ENCODE measurements at places on chromosomes 1 and 21.
A peak's percentile ranks its signal among the peaks of the same experiment; 100 is the strongest.

DNA sequence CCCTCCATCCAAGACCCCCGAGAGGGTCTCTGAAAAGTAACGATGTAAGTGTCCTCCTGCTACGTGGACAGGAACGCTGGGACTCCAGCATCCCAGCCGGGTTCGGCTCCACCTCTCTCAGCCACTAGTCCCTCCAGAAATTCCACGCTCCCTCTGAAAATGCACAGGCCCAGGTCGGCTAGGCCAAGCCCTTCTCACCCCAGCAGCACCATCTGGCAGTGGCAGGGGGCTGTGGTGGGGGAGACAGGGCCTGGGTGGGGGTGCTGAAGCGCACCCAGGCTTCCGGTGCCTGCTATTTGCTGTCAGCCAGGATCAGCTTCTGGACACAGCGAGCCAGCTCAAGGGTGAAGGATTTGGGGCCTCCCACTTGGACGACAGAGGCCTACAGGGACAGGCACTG, 73.3 kb downstream of the ARHGEF16 start:
- DNase-seq: no peak

DNA sequence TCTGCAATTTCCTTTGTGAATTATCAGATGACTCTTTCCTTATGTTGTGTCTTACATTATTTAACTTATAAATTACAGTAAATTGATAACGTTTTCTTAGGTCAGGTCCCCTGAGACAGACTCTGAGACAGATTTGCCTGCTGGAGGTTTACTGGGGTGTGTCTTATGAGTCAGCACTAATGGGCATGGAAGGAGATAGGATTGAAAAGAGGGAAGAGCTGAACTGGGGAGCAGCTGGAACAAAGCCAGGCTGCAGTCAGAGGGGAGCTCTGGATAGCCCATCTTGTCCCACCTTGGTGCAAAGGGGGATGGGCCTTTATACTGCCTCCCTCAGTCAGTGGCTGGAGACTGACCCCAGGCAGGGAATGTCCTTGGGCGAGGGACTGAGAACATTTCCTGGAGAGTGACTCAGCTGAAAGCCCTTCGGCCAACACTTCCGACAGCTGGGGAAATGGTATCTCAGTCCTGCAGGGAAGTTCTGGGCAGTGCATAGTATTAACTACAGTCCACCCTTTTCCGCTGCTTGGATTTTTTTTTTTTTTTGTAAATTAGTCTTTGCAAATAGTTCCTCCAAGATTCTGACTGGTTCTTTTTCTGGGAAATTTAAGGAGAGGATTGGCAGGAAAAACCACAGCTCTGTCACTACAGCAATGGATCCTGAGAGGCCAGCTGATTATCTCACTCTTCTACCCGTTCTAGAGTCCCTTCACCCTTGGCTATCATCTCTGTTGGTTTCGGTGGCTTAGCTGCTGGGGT, 39.1 kb upstream of the CDC42BPA start:
- DNase-seq: no peak

- peak; percentile 58 for DNase-seq
Observed at GRCh38 chr1:181189691-181190363, 101.3 kb downstream of the IER5 start.

DNA sequence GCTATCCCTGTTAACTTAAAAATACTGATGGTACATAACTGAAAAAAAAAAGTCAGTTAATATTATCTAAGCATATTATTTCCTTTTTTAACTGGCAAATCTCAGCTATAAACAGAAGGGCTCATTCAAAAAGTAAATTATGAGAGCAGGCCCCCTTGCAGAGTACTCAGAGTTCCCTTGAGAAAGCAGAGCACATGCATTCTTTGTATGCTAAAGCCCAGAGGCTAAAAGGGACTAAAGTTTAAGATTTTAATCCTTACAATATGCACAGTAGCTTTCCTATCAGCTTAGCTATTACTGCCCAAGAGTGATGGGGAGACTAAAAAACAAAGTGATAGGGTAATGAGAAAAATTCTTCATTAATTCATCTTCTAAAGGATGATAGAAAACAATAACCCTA, 18.5 kb downstream of the SLC16A1 start:
- DNase-seq: no peak

GRCh38 chr1:117795190-117795589, 134.2 kb downstream of the GDAP2 start:
- no peak for DNase-seq

DNA sequence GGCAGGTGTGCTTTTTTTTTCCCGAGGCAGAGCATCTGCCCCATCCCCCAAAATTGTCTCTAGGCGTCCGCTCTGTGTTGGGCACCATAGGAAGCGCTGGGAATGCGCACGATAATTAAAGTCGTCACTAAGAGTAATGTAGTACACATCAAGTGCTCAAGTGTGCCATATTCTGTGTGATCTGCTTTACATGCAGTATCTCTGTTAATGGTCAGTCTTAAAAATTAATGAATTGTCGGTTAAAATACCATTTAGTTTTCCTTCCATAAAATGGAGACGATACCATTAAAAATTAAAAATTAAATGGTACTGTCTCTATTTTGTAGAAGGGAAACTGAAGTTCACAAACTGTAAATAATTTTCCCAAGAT, 544 bp upstream of the CCT8 start:
- DNase-seq: no peak

DNA sequence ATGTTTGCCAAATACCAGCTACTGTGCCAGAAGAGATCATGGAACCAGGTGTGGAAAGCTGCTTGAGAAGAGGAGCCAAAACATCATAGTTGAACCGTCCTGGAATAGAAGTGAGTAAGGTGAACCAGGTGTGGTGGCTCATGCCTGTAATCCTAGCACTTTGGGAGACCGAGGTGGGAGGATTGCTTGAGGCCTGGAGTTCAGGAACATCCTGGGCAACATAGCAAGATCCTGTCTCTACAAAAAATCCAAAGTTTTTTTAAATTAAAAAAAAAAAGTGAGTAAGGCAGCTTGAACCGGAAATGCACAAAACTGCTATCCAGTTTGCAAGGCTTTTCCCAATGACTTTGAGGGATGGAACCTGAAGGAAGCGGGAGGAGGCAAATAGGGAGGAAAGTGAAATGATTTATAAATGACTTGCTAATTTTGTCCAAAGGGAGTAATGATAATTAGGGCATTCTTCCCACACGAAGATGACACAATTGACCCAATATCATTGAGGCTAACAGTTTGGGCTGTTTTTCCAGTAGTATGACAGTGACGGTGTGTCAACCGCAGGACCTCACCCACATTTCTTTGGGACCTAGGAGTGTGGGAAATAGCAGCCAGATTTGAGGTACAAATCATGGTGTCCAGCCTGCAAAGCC, 1.5 kb upstream of the CNN3 start:
- no peak for DNase-seq

DNA sequence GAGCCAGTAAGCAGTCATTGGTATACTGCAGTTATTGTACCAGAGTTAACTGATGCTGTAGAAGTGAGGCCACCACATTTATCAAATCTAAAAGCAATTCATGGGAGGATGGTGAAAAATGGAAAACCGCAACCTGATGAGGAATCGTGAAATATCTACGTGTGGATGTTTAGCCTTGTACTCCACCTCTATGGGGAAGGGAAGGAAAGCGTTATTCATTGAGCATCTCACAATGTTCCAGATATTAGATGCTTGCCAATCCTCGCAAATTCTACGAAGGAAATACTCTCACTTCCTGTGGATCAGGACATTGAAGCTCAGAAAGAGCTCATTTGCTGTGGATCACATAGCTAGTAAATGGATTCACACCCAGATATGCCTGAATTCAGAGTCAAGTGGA, 77.3 kb downstream of the LRRC8D start:
- DNase-seq: no peak

GRCh38 chr1:40204856-40205255, 42.9 kb upstream of the TMCO2 start:
- no peak for DNase-seq

DNA sequence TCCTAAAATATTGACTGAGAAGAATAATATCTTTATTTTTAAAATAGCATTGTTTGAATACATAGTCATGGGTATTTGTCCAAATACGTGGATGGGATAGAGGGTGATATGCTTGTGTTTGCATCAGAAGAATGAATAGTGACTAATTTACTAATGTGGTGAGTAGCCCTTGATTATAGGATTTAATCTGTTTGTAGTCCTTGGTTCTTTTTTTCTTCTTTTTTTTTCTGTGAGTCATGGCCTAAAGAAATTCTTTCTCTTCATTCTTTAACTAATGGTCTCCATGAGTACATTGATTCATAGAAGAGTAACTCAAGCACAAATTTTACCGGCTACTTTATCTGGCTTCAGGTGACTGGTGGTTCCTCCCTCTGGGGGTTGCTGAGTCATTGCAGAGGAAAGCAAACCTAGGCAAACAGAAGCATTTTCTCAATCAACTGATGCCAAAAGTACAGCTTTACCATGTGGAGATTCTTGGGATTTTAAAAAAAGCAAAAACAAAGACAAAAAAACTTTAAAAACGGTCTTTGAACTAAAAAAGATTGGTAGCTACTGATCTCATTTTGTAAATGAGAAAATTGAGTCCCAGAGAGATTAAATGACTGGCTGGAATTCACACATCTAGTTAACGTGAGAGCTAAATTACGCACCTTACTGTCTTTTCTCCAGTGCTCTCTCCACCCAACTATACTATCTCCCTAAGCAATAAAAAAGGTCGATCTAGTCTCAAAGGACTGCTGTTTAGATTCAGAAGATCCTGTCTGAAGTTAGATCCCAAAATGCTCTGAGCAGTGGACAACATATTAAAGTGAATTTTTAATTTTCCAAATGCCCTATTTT, 40.5 kb downstream of the AK5 start:
- no peak for DNase-seq

- DNase-seq: no peak
Observed at GRCh38 chr1:14265495-14265894, 333.0 kb upstream of the KAZN start.

- no peak for DNase-seq
Observed at GRCh38 chr1:82446955-82447354, 646.2 kb downstream of the ADGRL2 start.

DNA sequence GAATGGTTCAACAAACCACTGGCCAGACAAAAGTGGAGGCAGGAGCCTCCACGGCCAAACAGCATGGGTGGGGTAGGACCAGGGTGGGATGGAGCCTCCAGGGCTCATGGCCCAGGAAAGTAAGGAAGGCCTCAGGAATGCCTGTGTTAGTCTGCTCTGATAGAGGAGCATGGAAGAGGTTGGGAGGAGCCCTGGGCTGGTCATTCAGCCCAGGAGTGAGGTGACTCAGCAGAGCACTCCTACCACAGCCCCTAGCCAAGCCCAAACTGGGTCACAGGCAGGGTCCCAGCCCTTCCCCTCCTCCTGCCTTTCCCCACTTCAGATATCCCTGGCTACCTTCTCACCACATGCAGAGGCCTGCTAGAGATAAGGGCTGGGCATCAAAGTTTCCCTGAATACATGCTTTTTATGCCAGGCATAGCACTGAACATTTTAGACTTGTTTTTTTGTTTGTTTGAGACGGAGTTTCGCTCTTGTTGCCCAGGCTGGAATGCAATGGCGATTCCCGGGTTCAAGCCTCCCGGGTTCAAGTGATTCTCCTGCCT, 3.1 kb upstream of the SHISA4 start:
- DNase-seq: no peak

GRCh38 chr21:42195378-42196031, 23.4 kb upstream of the ABCG1 start:
- no peak for DNase-seq

DNA sequence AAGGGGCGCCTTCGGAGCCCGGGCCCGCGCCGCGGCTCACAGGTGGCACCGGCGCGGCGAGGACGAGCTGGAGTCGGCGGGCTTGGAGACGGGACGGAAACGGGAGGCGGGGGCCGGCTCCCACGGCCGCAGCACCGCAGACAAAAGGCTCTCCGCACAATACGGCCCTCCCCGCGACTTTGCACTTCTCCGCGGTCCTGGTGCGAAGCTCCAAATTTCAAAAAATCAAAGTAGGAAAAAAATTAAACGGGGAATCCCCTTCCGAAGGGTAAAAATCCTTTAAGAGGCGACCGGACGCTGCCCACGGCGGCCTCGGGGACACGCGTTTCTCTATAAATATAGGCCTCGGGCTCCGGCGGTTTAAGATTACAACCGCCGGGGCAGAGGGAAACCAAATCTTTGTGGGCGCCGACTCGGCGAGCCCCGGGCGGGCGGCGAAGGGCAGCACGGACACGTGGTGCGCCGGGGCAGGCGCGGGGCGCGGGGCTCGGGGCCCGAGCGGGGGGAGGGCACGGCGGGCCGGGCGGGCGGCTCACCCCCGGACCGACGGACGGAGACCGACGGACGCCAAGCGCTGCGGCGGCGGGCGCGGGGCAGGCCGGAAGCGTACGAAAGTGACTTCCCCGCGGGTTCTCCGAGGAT, 453 bp downstream of the PABPC4 start:
- no peak for DNase-seq

DNA sequence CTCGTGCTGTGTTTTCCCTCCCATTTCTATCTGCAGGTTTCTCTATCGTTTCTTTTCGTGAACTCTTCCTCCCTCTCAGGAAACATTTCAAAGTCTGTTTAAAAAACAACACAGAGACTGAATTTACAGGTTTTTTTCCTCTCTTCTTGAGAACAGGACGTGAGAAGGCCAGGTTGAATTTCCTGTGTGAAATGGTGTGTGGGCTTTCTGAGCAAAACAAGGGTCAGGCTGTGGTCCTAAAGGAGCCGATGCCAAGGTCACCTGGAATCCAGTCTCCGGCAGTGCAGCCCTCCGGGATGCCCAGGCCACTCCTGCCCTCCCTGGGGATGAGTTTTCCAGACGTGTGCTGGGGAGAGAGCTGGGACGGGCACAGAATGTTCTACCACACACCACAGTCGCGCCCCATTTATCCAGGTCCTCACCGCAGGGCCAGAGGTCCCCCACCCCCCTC, 62.7 kb upstream of the RUNX3 start:
- DNase-seq: no peak

GRCh38 chr1:8458607-8459006, 140.7 kb downstream of the SLC45A1 start:
- no peak for DNase-seq

DNA sequence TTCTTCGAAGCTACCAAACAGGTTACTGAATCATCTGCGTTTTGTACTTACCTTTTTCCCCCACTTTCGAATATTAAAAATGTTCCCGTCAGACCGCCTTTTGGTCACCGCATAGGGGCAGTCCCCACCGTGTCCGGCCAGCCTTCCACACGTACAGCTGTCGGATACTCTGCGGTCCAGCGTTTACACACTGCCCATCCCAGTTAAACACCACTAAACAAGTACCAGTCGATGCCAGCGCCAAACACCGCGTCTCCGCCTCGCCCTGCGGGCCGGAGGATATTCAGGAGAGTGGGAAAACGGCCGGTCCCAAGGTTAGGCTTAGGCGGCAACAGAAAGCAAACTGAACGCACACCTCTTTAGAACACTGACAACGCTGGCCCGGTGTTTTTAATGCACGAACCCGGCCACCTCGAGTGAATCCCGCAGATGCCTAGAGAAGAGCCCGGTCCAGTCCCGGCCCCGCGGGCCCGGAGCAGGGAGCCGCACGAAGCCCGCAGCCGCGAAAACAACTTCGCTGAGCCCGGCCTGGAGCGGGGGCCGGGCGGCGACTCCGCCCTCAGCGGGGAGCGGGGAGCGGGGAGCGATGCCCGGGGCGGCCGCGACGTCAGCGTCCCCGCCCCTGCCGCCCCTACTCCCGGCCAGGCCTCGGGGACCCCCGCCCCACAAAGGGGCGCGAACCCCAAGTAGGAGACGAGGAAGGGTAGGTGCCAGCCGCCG, 730 bp upstream of the PHF13 start:
- DNase-seq: no peak

All from stimulated activated CD8-positive, alpha-beta memory T cell treated with anti-CD3 and anti-CD28 coated beads, Interleukin-4, amount 100 ng/mL, for 1 hour (primary cell).